ENCODE measurements at places on chromosomes 3 and 15. TPM values are rescaled to one million over a fixed set of nuclear protein-coding genes. Genes with fewer than 3 reads are reported as not detected.
A peak's percentile ranks its signal among the peaks of the same experiment; 100 is the strongest.

STAC gene
- 13.9 TPM for polyA plus RNA-seq

PLA2G4D gene
- 0.17 TPM for polyA plus RNA-seq

LINGO1 gene
- 40.6 TPM for polyA plus RNA-seq

- DNase-seq: no peak
Measured at GRCh38 chr3:43013743-43014155, 34.6 kb downstream of the GASK1A start.

DNA sequence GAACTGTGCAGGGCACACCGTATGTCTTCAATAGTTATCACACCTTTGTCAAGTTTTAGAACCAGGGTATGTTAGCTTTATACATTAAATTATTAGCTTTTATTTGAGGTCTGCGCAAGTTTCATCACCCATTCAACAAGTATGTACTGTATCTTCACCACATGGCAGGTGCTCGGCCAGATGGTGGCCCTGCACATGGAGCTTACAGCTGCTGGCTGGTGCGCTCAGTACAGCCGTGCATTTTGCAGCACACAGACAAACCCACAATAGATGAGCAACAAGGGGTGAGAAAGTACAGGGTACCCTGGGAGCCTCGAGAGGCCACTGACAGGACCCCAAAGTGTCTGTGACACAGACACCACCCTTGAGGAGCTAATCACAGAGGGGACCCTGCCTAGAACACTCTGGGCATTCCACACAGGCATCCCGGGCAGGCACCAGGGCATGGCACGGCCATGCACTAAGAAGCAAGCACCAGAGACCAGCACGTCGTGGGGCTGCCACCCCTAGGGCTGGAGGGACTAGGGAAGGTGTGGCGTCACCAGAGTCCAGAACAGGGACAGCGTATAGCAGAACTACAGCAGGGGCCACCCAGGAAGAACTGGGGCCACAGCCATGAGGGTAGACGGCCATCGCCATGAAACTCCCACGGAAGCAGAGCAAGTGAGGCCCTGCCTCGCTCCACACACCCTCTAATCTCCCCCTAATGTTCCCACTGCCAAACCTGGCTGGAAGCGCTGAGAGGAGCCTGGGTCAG, 27.4 kb downstream of the ZXDC start:
- no peak for DNase-seq

GRCh38 chr3:55180936-55181535, 253.2 kb upstream of the LRTM1 start:
- peak; percentile 9 for DNase-seq
